ENCODE measurements at places on chromosomes 6 and 20.

DNA sequence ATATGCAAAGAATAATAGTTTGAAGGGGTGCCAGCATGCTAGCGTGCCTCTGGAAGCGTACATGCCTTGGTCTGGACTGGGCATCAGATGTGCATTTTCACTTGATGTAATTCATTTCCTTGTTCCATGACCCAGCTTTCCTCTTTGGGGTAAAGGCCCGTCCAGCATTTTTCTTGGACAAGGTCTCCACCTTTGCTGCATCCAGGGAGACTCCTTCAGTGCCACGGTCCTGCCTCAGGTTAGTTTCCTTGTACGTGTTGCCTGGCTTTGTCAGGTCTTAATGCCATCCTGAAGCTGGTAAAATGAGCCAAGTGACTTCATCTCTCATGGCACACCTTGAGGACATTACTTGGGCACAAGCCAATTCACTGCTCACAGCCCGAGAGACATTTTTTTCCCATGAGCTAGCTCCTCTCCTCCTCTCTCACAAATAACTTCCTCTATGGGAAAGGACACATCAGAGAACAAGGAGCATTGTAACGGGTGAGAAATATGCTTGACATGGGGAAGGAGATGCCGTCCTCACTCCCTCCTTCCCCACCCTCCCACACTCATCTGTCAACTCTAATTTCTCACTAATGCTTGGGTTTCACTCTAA lies 23.9 kb downstream of the EDN1 start:
- DNase-seq, result peak; percentile 72

GRCh38 chr6:69816569-69816968 lies 19.8 kb upstream of the LMBRD1 start:
- DNase-seq, result no peak

- DNase-seq, result no peak
Observed at GRCh38 chr6:41135062-41135832, 18.9 kb downstream of the TREML1 start.

GRCh38 chr6:25498505-25498904 lies 153.5 kb upstream of the SCGN start:
- no peak for DNase-seq

- no peak for DNase-seq
Observed at GRCh38 chr20:55057779-55058415, 582.5 kb downstream of the DOK5 start.

DNA sequence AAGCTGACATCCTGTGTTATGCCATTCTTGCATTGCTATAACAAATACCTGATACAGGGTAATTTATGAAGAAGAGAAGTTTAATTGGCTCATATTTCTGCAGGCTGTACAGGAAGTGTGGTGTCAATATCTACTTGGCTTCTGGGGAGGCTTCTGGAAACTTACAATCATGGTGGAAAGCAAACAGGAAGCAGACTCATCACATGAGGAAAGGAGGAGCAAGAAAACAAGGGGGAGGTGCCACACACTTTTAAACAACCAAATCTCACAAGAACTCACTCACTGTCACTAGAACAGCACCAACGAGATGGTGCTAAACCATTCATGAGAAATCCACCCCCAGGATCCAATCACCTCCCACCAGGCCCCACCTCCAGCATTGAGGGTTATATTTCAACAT lies 143.1 kb upstream of the GGTLC1 start:
- no peak for DNase-seq

DNA sequence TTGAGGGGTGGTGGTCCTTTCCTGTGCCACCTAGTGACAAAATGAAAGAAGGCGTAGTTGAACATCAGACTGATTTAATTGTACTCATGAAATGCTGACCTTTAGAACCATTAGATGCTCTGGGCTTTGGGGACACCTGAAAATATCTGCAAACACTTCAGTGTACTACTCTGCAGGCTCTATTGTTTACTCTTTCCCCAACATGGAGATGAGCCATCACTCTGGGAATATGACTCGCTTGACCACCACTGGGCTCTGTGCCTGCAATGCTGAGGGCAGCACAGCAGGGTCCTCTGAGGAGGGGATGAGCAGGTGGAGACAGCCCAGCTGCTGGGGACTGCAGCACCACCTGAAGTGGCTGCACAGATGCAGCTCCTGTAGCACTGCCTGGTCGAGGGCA lies 74.8 kb upstream of the SLC24A3 start:
- no peak for DNase-seq

GRCh38 chr6:135145063-135145800 lies 35.9 kb upstream of the MYB start:
- DNase-seq, result peak; percentile 38

DNA sequence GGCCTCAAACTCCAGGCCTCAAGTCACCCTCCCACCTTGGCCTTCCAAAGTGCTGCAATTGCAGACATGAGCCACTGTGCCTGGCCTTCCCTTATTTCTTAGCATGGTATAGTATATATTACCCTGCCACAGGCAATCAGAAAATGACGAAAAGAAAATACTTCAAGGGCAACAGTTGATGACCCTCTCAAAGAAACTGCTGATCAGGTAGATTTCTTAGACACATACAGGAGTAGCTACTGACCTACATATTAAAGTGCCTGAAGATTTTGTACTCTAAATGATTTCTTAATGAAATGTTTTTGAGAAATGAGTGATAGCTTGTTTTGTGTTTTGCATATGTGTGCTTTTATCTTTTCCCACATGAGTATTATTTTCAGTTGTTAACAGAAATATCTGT lies 4.6 kb downstream of the SLC35F1 start:
- DNase-seq, result no peak

GRCh38 chr6:82270881-82271635 lies 23.5 kb upstream of the IBTK start:
- DNase-seq, result peak; percentile 55

GRCh38 chr20:33475381-33476152 lies 14.3 kb upstream of the CBFA2T2 start:
- DNase-seq, result no peak

- DNase-seq, result no peak
Observed at GRCh38 chr6:21996425-21997118, 300.3 kb downstream of the PRL start.

DNA sequence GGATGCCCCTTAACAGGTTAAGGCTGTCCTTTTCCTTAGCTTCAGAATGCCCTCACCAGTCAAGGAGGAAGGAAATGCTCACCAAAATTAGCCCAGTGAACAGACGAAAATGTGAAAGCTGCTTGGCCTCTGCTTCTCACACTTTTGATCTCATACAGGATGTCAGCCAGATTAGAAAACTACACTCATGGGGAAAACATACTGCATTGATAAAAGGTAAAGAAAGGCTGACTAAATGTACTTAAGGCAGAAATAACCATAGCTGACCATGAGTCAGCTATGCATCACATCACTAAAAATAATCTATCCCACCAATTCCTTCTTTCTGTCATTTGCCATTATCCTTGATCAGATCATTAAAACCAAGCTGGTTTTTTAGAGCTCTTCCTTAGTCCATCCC lies 198.4 kb upstream of the TENT5A start:
- peak; percentile 29 for DNase-seq

DNA sequence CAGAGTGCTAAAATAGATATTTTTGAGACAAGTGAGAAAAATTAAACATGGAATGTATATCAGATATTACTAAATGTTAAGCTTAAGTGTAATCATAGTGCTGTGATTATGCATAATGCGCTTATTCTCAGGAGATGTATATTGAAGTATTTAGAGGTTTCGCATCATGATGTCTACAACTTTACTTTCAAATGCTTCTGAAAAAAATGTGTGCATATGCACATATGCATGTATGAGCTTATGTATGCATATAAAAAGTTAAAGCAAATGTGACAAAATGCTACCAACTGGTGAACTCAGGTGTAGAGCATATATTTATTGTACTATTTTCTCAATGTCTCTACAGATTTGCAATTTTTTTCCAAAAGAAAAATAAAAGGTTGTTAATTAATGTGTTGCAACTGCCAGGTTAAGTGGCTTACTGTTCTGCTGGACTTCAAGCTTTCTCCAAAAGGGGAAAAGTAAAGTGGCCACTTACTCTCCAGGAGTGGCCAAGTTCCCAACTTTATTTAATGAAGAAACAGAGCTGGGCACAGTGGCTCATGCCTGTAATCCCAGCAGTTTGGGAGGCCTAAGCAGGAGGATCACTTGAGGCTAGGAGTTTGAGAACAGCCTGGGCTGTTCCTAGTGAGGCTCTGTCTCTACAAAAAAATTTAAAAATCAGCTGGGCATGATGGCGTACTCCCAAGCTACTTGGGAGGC lies 48.9 kb downstream of the B4GALT5 start:
- no peak for DNase-seq

DNA sequence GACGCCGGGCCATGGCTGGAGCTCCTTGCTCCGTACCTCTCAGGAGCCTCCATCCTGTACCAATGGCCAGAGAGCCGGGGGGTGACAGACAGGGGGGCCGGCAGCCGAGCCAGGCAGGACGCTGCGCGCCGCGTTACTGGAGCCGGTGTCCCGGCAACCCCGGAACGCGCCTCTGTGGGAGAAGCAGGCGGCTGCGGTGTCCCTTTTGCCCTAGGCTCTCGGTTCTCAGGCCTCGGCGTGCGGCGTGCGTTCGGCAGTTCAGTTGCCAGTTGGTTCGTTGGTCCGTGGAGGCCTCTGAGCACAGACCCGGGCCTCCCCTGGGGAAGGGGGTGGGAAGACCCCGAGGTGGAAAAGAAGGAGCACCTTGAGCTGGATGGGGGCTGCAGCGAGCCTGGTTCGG lies at the start of gene SPATS1:
TSS of gene SPATS1 (plus strand) at position 162 of the 400 bp plus-strand sequence. CDS start 446 bp downstream, outside the sequence.
- no peak for DNase-seq

GRCh38 chr20:51490635-51491034 lies 51.9 kb downstream of the NFATC2 start:
- no peak for DNase-seq

- DNase-seq, result no peak
Observed at GRCh38 chr20:20606050-20606449, 106.4 kb downstream of the RALGAPA2 start.

DNA sequence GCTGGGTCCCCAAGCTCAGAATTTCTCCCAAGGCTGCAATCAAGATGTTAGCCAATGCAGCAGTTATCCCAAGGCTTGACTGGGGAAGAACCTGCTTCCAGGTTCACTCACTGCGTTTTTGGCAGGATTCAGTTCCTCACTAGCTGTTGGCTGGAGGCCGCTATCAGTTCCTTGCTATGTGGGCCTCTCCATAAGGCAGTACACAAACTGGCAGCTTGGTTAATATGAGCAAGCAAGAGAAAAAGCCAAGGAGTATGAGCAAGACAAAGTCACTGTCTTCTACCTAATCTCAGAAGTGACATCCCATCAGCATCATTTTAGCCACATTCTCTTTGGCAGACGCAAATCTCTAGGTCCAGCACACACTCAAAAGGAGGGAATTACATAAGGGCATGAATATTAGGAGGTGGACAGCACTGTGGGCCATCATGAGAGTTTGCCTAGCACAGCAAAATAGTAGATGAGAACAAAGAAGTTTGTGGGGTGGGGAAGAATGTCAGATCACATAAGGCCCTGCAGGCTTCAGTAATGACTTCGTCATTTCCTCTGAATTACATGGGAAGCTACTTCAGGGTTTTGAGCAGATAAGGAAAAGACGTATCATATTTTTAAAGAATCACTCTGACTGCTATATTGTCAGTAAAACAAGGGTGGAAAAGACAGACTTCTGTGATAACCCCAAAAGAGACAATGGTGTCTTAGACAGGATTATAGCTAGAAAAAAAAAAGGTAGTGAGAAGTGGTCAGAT lies 25.5 kb downstream of the LMBRD1 start:
- no peak for DNase-seq

DNA sequence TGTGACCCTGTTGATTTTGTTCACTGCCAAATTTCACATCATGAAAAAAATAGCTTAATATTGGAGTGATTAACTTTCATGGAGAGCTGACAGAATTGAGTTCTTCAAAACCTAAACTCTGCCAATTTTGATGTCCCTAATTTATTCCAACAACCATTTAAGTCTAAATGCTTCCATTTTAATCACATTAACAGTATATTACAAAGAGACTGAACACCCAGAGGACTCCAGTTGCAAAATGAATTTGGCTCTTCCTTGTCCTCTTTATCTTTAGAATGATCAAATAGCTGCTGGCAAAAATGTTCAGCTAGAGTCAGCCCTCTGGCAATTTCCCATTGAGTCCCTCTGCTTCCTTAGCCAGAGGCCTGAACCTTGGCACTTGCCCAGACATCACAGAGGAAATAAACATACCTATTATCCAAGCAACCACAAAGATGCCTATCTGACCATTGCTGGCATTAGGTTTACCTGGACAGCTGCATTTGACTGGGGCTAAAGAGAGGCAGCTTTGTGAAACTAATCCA lies 299.0 kb upstream of the STXBP5 start:
- peak; percentile 57 for DNase-seq

GRCh38 chr20:5729348-5729747 lies 20.9 kb upstream of the SHLD1 start:
- DNase-seq, result no peak

DNA sequence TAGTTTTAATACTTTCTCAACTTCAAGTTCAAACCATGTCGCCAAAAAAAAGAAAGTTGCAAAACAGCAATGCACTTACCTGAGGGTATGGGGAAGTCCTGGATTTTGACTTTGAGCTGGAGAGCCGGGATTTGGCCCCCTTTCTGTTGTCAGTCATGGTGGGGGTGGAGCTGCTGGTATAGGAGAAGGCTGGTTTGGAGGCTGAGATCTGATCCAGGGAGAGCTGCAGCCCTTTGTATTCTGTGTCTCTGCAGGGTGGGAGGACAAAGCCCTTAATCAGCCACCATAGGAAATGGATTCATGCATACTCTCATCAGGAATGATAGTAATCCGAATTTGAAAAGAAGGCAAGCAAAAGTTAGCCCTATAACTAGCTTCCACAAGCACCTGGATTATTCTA lies 44.0 kb downstream of the SIM1 start:
- no peak for DNase-seq

DNA sequence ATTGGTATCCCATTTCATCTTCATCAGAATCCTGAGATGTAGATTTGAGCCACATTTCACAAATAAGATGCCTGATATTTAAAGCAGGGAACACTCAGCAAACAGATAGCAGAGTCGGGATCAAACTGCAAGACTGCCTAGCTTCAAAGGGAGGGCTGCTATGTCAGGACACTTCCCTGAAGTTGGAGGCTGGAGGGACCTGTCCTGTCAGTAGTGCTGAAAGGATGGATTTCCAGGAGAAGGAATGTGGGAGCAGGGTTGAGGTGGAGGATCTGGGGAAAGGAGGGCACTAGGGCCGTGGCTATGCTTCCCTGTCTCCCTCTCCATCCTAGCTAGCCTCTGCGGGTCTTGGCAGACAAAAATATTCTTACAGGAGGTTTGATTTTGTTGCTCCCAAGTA lies 32.2 kb downstream of the COX4I2 start:
- peak; percentile 40 for DNase-seq

GRCh38 chr20:22339946-22340345 lies 244.4 kb downstream of the FOXA2 start:
- DNase-seq, result no peak

DNA sequence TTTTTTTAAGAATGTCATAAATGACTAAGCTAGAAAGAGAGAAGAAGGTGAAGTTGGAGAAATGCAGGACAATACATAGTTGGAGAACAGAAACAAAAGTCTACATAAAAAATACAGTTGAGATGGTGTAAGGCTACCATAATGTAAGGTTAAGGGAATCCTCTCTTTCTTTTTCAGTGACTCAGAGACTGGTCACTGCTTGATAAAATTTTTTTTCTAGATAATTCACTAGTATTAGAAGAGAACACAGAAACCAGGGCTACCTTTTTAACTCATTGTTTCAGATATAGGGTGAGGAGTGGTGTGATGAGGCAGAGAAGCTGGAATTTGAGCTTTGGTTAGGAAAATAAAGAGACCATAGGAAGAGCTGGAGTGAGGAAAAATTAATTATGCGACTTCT lies 18.2 kb upstream of the EDN1 start:
- DNase-seq, result peak; percentile 21

- DNase-seq, result peak; percentile 99
Observed at GRCh38 chr20:4135385-4136077, 120.2 kb upstream of the RNF24 start.
